ENCODE measurements at places on chromosomes 7 and 10. TPM values are rescaled to one million over a fixed set of nuclear protein-coding genes. Genes with fewer than 3 reads are reported as not detected.

Gene PLXNA4
- 0.29 TPM for total RNA-seq

Gene DGKI
- total RNA-seq: 1.8 TPM

Gene KCND2
- not detected for total RNA-seq

DNA sequence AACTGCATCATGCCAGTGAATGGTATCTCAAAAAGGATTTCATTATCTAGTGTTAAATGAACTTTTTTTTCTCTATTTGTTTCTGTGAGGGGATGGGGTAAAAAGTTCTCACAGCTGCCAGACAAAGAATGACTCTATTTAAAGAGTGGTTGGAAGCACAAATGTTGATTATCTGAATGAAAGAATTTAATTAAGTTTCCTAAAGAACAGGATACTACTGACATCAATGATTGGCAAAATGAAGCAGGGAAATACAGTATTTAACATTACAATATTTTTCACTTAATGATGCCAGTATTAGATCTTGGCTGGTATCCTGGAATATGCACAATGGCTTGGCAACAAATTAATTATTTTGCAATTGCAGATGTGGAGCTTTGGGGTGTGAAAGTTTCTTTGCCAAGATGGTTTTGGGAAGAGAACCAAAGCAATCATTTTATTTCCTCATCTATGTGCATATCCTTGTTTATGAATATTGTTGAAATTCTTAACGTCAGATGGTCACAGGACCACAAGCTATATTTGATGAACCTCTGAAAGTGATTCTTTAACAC is 336.8 kb downstream of the ARL4A start:
- DNase-seq: no peak
- no peak overlapping the region for H3K4me3 ChIP-seq
- no peaks in the 10 kb centered on the region for H3K4me1 ChIP-seq
- H3K36me3 ChIP-seq: no peaks in the 10 kb centered on the region

GRCh38 chr10:26944261-26944882 is 83.6 kb upstream of the ABI1 start:
- no peaks in the 10 kb centered on the region for H3K36me3 ChIP-seq
- no peak for DNase-seq
- peaks cover 6% of the 10 kb centered on the region for H3K4me1 ChIP-seq
- no peak overlapping the region for H3K27ac ChIP-seq
- H3K27me3 ChIP-seq: peaks cover 42% of the 10 kb centered on the region

GRCh38 chr7:143387156-143387975 is 6.2 kb downstream of the ZYX start:
- no peak overlapping the region for H3K4me3 ChIP-seq
- DNase-seq: no peak
- H3K36me3 ChIP-seq: peaks cover 15% of the 10 kb centered on the region
- no peak overlapping the region for H3K27ac ChIP-seq

- H3K4me3 ChIP-seq: no peak overlapping the region
- no peaks in the 10 kb centered on the region for H3K36me3 ChIP-seq
- no peak for DNase-seq
- no peak overlapping the region for H3K27ac ChIP-seq
- no peaks in the 10 kb centered on the region for H3K27me3 ChIP-seq
These were observed 41.8 kb downstream of the ASZ1 start for GRCh38 chr7:117385363-117386109.

- DNase-seq: peak; percentile 38
- H3K4me1 ChIP-seq: peaks cover 54% of the 10 kb centered on the region
- H3K4me3 ChIP-seq: peak overlapping the region; percentile 98
- peak overlapping the region; percentile 86 for H3K27ac ChIP-seq
These were observed 732 bp downstream of the FAM53B start for GRCh38 chr10:124743191-124744101.

GRCh38 chr10:130398090-130398994 is 262.2 kb downstream of the GLRX3 start:
- H3K27ac ChIP-seq: no peak overlapping the region
- no peaks in the 10 kb centered on the region for H3K36me3 ChIP-seq
- H3K4me1 ChIP-seq: no peaks in the 10 kb centered on the region
- H3K27me3 ChIP-seq: peaks cover 5% of the 10 kb centered on the region

DNA sequence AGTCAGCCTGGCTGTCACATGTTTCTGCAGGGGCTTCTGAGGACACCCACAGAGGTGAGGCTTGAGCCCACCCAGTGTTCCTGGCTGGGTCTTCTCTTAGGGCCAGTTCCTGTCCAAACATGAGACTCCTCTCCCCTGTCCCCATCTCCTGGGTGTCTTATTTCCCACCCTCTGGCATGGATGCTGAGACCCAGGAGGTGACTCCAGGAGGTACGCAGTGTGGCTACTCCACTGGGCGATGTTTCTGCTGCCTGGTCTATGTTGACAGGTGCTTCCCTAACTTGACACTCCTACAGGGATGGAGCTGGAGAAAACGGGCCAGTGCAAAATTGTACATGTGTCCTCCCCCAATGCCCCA is 26.3 kb upstream of the LOXL4 start:
- DNase-seq: no peak
- H3K4me1 ChIP-seq: no peaks in the 10 kb centered on the region
- no peak overlapping the region for H3K4me3 ChIP-seq
- H3K27ac ChIP-seq: no peak overlapping the region
- H3K27me3 ChIP-seq: peaks cover 22% of the 10 kb centered on the region
- H3K36me3 ChIP-seq: no peaks in the 10 kb centered on the region

GRCh38 chr10:132955479-132955878 is 13.1 kb upstream of the CFAP46 start:
- no peaks in the 10 kb centered on the region for H3K4me1 ChIP-seq
- H3K27me3 ChIP-seq: peaks cover 16% of the 10 kb centered on the region
- H3K4me3 ChIP-seq: no peak overlapping the region
- H3K27ac ChIP-seq: no peak overlapping the region

GRCh38 chr10:60809157-60809556 is 30.9 kb downstream of the CDK1 start:
- no peak for DNase-seq
- H3K36me3 ChIP-seq: no peaks in the 10 kb centered on the region
- no peak overlapping the region for H3K27ac ChIP-seq
- no peaks in the 10 kb centered on the region for H3K4me1 ChIP-seq
- H3K27me3 ChIP-seq: no peaks in the 10 kb centered on the region
- no peak overlapping the region for H3K4me3 ChIP-seq

All from activated naive CD8-positive, alpha-beta T cell treated with anti-CD3 and anti-CD28 coated beads for 36 hours (primary cell).